ENCODE measurements at places on chromosomes 6 and 20. TPM values are rescaled to one million over a fixed set of nuclear protein-coding genes. Genes with fewer than 3 reads are reported as not detected.

Gene LPA
- total RNA-seq, result not detected

Gene SLC13A3
- 4.1 TPM for total RNA-seq

Gene AIF1
- not detected for total RNA-seq

Gene BMP7
- 0.96 TPM for total RNA-seq

Gene NELFCD
- 87.3 TPM for total RNA-seq

- DNase-seq, result no peak
Observed at GRCh38 chr6:125078602-125079321, 74.8 kb upstream of the TPD52L1 start.

- no peak for DNase-seq
Observed at GRCh38 chr6:121310495-121310894, 23.8 kb downstream of the TBC1D32 start.

Measured in RPMI7951 (cell line).